ENCODE measurements at places on chromosomes 12 and 14.

- peak; percentile 66 for DNase-seq
Observed at GRCh38 chr12:64560396-64561301, 49.6 kb upstream of the RASSF3 start.

DNA sequence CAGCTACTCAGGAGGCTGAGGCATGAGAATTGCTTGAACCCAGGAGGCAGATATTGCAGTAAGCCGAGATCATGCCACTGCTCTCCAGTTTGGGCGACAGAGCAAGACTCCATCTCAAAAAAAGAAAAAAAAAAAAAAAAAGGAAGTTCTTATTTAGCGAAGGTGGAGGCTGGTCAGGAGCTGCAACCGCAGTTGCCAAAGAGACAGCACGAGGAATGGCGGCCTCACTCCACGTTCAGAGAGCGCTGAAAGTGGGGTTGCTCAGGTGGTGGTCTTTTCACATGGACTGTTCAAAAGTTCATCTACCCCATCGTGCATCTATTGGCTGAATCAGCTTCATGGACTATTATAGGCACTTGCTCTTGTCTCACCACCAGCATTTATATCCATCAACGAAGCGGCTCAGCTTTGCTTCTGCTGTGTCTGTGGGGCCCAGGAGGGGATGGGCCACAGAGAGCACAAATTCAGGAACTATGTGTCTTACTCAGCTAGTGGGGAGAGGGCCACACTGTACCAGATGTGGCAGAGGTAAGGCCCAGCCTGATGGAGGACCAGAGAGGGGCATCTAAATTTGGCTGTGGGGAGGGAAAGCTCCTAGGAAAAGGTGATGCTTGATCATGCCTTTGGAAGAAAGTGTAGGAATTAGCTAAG lies 27.3 kb downstream of the SLC25A47 start:
- DNase-seq: no peak

DNA sequence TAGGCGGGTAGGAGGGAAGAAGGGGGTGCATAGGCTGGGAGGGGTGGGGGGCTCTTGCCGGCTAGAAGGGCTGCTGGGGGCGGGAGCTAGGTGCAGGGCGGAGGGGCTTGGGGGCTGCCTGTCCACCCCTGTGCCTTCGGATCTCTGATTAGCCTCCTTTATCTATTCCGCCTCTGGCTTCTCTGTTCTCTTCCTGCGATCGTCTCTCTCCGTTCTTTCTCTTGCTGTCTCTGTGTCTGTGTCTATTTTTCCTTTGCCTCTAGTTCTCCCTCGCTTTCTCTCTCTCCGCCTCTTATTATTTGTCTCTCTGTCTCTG lies 166.7 kb upstream of the LHX5 start:
- DNase-seq: no peak

DNA sequence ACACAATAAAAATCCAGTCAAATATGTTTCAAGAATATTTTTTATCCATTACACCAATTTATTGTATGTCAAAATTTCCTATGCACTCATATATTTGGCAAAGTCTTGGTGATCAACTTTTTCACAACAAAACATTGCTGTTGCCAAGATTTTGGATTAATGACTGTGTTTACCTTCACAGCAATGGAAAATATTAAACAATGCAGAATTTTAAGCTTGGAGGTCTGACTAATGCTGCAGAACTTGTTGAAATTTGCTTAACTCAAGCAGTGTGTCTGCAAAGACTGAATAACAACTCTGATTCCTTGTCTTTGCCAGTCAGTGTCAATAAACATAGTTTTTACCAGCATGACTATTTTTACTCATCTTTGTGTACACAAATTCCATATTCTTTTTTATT lies 336.4 kb downstream of the CCER1 start:
- no peak for DNase-seq

DNA sequence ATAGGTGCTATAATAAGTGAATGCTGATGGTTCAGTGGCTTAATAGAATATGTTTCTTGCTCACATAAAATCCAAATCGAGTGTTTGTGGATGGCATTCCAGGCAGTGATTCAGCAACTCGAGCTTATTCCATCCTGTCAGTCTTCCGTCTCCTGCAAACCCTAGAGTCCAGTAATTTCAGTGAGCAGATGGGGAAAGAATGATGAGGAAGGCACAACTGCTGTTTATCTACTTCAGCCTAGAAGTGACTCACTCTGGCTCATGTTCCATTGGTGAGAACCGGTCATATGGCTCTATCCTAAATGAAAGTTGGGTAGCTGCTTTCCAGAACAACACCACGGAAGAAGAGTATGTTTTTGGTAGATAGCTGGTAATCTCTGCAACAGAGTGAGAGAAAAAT lies 421.8 kb upstream of the PDE3A start:
- peak; percentile 70 for DNase-seq

GRCh38 chr12:5904969-5905368 lies 40.1 kb downstream of the ANO2 start:
- DNase-seq: no peak

GRCh38 chr14:65933400-65934069 lies 521.0 kb downstream of the FUT8 start:
- no peak for DNase-seq

DNA sequence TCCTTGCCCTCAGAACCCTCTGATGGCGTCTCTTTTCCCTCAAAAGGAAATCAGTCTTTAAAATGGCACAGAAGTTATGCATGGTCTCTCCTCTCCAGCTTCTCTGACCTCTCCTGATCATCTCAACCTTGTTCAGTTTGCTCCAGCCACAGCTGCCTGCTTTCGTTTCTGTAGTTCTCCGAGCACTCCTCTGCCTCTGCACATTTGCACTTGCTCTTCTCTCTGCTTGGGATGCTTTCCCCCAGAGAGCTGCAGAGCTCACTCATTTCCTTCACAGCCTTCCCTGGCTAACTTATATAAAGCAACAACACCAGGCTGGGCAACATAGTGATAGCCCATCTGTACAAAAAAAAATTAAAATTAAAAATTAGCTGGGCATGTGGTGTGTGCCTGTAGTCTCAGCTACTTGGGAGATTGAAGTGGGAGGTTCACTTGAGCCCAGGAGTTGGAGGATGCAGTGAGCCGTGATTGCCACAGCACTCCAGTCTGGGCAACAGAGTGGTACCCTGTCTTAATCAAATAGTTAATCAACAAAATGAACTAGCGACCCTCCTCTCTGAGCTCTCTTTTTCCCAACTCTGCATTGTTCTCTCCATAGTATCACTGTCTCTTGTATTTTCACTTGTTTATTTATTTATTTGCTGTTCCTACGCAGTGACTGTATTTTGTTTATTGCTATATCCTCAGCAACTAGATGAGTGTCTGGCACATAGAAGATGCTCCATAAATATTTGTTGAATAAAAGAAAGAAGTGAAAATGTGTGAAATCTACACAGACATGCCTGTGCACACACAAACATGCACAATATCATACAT lies 37.7 kb downstream of the PPFIBP1 start:
- no peak for DNase-seq

DNA sequence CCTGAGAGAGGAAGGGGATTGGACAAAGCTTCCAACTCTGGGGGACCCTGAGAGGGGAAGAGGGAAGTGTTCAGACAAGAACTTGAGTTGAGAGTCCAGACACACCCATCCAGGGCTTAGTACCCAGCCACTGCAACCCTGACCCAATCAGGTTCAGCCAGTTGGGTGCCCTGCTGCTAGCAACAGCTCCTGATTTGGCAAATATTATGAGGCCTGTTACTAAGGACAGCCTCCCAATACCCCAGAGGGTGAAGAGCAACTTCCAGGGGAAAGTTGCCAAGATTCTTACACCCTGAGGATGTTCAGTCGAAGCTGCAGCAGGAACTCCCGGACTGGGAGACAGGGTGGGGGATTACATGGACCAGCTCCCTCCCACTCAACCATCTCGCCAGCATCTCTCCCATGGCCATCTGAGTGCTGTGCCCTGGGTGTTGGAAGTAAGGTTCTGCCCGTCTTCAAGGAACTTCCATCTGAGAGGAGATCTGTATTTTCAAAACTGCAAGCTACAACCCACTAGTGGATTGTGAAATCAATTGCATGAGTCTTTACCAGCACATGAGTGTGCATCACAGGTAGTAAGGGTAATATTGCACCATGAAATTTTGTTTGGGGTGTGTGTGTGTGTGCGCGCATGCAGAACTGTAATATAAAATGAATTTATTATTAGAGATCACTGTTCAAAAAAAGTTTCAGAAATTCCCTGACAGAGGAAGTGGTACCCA lies 11.5 kb upstream of the KRT78 start:
- no peak for DNase-seq

DNA sequence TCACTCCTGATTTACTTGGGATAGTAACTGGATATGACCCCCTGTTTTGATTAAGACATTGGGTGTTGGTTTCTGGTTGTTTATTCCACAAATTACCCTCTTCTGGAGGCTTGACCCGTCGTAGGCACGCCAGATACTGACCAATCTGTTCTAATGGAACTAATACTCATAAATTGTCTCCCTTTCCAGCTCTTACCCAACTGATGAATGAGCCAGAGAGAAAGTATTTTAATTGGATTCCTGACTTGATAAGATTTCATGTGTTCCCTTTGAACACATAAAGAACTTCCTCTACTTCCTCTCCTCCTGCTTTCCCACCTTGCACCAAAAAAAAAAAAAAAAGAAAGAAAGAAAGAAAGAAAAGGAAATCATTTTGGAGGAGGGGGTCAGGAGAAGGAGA lies 340.9 kb downstream of the PCNX1 start:
- no peak for DNase-seq

DNA sequence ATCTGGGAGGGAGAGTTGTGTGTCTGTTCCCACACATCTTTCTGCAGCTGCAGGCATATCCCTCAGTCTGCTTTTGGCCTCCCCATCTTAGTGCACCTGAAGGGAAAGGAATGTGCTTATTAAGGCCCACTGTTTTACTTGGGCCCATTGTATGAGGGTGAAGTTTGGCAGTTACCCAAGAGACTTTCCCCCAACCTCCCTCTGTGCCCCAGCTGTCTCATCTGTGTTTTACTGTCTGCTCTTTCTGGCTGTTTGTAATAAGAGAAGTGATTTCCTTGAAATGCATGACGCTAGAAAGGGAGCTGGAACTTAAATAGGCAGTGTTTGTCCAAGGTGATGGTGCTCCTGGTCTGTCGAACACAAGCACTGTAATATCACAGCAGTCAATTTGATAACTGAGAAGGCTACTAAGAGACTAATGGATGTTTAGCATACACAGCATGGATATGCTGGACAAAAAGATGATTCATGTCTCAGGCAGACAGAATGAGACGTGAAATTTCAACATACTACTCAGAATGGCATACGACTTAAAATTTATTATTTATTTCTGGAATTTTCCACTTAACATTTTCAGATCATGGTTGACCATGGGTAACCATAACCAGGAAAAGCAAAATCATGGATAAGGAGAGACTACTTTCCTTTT lies 43.6 kb downstream of the FSCB start:
- no peak for DNase-seq

DNA sequence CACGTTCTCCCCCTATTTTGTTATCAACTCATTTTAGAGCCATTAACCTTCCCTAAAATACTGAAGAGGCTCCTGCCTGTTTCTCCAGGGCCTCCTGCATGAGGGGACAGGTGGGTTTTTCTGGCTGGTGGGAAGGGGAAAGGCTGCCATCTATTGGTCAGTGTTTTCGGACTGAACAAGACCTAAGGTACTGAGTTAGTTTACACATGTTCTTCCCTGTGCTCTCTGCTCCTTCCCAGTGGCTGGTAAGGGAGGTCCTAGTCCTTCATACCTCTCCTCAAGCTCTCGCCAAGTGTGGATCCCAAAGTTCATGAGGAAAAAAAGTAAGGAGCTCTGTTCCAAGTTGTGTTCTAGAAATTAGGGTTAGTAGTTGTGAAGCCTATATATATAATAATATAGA lies 357.5 kb downstream of the FSCB start:
- DNase-seq: peak; percentile 17

GRCh38 chr12:122963941-122964265 lies 2.4 kb downstream of the ABCB9 start:
- no peak for DNase-seq

DNA sequence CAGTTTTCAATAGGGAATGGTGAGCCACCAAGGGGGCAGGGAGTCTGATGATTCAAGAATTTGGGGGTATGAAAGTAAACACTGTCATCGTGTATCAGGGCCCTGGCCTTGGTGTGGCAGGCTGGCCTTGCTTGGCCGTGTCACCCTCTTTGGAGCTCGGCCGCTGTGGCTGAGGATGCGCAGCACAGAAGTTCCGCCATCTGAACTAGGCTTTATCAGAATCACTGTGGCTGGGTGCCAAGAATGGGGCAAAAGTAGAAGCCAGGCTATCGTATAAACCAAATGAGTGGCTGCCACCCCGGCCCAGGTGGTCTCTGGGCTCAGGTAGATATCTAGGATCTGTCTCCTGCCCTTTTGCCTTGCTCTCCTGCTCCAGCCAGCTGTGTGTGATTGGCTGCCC lies 137.4 kb downstream of the PAPOLA start:
- no peak for DNase-seq

DNA sequence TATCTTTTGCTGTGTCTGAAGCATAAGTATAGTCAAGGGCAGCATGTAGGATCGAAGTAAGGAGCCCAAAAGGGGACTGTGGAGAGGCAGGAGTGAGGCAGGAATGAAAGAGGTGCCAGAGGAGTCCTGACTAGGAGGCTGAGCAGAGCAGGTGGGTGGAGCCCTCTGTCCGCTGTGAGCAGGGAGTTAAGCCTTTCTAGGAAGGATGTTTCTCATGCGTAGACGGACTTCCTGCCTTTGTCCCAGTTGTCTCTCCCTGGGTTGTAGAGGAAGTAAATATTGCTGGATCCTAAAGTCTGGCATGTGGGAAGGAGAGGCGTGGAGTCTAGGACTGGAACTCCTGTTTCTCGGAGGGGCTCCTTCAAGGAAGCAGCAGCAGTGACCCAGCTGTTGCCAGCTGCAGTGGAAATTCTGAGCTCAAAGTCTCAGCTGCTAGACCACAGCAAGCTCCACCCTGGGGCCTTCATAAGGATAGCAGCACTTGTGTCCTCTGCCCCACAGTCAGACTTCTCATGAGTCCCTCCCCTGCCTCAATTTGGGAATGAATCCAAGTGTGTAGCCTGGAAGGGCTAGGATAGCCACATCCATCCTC lies 44.0 kb downstream of the RBMS2 start:
- no peak for DNase-seq

DNA sequence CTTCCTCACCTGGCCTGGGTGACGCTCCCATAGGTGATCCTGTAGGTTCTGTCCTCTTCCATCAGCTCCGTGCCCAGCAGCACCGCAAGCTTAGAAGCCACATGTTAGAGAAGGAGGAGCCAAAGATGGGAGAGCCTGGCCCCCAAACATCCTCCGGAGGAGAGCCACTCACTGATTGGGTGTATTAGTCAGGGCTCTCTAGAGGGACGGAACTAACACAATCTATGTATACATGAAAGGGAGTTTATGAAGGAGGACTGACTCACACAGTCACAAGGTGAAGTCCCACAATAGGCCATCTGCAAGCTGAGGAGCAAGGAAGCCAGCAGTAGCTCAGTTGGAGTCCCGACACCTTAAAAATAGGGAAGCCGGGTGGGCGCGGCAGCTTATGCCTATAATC lies 1273.1 kb upstream of the TMEM132C start:
- no peak for DNase-seq

- peak; percentile 57 for DNase-seq
Observed at GRCh38 chr12:52285172-52285745, 6.1 kb downstream of the KRT81 start.

DNA sequence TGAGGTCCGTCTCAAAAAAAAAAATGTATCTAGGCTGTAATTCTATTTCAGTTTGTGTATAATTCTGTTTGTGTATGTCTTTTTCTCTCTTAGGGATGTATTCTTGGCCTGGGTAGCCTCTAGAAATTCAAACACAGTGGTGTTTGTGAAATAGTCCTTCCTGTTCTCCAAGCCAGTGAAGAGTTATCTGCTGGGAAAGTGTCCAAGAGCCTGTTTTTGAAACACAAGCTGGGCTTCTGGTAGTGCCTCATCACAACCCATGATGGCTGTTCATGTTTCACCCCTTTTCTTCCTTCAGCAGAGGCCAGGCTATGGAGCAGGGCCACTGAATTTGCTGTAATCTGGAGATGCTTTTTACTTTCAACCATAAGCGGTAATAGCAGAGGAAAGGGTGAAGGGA lies 14.7 kb downstream of the METTL3 start:
- no peak for DNase-seq
